Ovary (tissue), 10 donors: ENCODE measurements at places on chromosomes 16 and 17. TPM values are rescaled to one million over a fixed set of nuclear protein-coding genes. Genes with fewer than 3 reads are reported as not detected.

KREMEN2 gene
- total RNA-seq, result not detected

DNA sequence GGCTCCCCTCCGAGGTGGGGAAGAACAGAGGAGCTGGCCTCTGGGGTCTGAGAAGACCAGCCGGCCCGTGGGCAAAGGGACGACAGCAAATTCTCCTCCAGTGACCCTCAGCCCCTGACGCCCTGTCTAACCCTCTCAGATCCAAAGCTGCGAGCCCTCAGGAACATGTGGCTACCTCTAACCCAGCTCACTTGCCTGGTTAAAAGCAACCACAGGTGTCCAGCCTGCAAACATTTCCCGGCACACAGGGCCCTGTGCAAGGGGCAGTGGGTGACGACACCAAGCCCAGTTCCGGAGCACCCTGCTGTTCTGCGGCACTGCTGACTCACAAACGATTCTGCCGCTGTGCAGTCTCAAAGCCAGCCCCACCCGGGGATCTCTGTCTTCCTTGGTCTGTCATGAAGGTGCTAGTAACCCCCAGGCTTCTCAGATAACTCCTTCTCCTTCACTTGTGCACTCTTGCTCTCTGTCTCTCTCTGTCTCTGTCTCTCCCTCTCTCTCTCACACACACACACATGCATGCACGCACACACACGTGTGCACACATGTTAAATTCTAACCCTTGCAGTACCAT lies 23.0 kb downstream of the WNT3 start:
- DNase-seq, result no peak

CMTM1 gene
- total RNA-seq, result 5.1 TPM

CD2BP2 gene
- total RNA-seq, result 68.3 TPM

GRCh38 chr16:26762594-26762993 lies 304.1 kb upstream of the C16orf82 start:
- no peak for DNase-seq

- peak; percentile 18 for DNase-seq
Observed at GRCh38 chr16:17364319-17365210, 106.2 kb downstream of the XYLT1 start.
